ENCODE measurements at places on chromosomes 6 and 20.

DNA sequence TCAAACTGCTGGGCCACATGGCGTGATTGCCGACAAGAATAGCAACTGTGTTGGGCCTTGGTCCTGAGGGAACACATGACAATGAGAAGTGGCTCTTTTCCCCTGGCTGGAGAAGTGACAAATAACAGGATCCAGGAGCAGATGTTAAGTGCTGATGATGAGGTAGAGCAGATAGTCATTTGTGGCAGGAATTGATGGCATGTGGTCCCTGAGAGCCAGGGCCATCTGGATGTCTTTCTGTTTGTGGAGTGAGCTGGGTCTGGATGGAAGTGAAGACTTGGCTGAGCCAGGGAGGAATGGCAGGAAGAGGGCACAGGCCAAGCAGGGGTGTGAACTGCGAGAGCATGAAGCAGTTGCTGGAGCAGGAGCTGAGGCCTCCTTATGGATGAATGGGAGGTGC is 67.8 kb downstream of the SCAND1 start:
- no peak for DNase-seq

DNA sequence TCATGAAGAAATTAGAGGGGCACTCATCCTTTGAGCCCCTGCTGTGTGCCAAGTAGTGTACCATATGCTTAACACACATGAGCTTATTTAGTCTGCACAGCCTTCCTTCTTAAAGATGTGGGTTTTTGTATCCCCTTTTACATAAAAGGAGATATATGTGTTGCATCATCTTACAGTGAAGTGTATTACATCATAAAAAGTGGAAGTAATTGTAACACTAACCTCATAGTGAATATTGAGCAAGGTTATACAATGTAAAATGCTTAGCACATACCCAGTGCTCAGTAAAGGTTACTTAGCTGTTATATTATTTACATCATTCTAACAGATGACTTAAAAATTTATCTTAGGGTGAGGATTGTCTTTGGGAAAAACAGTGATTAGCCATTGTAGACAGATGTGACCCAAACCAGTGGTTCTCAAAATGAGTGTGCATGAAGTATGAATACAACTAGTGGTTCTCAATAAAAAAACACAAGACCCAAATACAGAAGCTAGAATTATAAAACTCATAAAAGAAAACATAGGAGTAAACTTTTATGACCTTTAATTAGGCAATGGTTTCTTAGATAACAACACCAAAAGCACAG is 3.8 kb upstream of the PIGU start:
- DNase-seq, result no peak

- DNase-seq, result no peak
These were observed 50.0 kb downstream of the SCAF8 start for GRCh38 chr6:154783229-154783628.

DNA sequence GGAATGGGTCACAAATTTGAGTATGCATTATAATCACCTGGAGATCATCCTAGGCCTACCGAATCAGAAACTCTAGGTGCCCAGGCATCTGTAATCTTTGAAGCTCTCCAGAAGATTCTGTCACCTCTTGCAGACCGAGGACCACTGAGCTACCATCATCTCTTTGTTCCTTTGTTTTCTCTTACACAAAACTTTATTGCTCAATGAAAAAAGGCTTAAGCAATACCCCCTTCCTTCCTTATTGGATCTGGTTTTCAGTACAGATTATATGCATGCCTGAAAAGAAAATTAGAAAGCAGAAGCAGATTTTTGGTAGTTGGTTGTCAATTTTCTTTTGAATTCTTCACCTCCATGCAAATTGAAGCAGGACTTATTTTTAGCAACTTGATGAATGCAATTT is 31.3 kb downstream of the STX11 start:
- no peak for DNase-seq

- DNase-seq, result no peak
These were observed 396.3 kb downstream of the ZFAND3 start for GRCh38 chr6:38215651-38216311.

- DNase-seq, result no peak
These were observed 3.1 kb downstream of the NOL4L start for GRCh38 chr20:32581839-32582658.

GRCh38 chr20:35821807-35822242 is 50.0 kb downstream of the PHF20 start:
- no peak for DNase-seq
